ENCODE measurements at places on chromosomes 16 and 17.

DNA sequence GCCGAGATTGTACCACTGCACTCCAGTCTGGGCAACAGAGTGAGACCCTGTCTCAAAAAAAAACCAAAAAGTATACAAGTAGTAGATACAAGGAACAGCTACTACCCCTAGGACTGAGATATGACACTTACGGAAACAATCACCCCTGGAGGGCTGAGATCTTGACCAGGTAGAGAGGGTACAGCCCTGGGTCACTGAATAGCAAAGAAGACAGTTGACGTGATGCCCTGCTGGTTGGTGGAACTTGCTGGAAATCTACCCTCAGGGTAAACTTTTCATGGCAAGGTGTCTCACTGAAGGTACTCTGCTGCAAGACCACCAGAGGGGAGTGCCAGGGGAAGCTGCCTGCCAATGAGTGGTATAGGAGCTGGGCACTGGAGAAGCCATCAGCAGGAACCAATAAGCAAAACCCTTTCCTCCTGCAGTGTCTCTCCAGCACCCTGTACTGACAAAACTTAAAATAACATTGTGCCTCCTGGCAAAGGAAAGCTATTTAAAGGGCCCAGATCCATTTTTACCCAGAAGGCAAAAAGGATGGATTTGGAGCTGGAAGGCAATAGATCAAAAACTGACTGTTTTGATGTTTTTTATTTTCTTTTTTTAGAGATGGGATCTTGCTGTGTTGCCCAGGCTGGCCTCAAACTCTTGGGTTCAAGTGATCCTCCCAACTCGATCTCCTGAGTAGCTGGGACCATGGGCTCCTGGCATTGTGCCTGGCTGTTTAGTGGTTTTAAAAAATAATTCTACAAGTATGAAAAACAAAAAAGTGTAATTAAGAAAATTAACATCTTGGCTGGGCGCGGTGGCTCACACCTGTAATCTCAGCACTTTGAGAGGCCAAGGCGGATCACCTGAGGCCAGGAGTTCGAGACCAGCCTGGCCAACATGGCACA, 11.3 kb upstream of the PDXDC1 start:
- DNase-seq: no peak

- no peak for DNase-seq
These were observed at the start of gene PERCC1 for GRCh38 chr16:1430759-1431496. TSS of gene PERCC1 (plus strand) at chr16:1431078. CDS start at chr16:1432594, 1,516 bp downstream.

GRCh38 chr16:90008708-90009145, 10.5 kb downstream of the DBNDD1 start:
- peak; percentile 43 for DNase-seq

DNA sequence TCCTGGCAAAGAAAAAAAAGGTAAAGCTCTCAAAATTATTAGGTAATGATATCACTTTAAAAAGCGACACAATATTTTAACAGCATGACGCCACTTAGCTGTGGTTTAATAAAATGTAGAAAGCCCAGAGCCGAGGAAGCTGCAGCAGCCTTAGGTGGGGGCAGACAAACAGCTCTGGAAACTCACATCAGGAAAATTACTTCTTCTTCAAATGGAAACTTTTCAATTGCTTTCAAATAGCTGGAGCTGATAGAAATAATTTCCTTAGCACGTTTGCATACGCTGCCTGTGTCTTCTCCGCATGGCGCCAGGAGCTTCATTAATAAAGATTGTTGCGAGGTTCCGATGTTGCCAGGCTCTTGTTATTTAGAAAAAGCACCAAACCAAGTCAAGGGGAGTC, 835.3 kb upstream of the EEF2KMT start:
- no peak for DNase-seq

DNA sequence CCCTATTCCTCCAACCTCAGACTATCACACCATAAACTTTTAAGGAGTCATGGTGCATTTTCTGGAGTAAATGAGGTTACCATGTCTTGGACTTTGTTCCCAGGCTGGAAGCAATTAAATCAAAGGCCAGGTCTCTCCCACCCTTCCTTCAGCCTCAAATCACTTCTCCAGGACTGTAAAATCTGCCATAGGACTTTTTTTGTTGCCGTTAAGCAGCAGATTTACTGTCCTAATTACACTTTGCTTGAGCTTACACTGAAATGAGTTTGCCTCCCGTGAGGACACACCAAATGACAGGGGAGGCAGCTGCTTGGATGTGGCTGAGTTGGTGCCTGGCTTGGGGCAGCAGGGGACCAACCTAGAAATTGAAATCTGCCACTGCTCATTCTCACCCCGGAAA, 14.7 kb downstream of the DCAKD start:
- no peak for DNase-seq

DNA sequence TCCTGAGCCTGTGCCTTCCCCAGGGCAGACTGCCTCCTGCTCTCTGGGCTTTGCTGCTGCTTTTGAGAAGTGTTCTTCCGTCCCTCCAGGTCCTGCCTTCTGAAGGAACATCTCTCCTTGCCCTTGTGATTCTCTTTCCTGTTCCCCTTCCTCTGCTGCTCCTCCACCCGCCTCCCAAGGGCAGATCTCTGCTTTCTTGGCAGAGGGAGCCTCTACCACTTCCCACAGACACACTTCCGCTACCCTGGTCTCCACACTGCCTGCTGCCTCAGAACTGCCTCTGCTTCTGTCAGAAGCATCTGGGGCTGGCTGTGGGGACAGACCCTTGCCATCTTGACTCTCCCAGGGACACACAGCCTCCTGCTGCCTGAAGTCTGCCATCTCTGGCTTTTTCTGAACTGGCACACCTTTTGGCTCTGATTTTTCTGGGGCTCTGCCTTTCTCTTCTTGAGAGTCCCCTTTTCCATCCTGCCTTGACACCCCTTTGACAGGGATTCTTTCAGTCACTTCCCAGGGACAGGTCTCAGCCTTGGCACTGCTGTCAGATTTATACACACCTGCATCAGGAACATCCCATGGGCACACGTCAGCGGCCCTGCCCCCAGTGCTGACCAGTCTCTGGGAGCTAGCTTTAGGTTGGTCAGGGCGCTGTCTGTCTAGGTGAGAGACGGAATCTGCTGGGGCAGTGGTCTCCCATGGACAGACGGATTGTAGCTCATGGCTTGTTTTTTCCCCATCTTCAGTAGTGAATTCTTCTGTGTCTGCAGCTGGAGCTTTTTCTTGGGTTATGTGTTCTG, 16.6 kb downstream of the GPR179 start:
- no peak for DNase-seq

GRCh38 chr16:30458561-30459394, 13.1 kb upstream of the SEPHS2 start:
- peak; percentile 82 for DNase-seq

DNA sequence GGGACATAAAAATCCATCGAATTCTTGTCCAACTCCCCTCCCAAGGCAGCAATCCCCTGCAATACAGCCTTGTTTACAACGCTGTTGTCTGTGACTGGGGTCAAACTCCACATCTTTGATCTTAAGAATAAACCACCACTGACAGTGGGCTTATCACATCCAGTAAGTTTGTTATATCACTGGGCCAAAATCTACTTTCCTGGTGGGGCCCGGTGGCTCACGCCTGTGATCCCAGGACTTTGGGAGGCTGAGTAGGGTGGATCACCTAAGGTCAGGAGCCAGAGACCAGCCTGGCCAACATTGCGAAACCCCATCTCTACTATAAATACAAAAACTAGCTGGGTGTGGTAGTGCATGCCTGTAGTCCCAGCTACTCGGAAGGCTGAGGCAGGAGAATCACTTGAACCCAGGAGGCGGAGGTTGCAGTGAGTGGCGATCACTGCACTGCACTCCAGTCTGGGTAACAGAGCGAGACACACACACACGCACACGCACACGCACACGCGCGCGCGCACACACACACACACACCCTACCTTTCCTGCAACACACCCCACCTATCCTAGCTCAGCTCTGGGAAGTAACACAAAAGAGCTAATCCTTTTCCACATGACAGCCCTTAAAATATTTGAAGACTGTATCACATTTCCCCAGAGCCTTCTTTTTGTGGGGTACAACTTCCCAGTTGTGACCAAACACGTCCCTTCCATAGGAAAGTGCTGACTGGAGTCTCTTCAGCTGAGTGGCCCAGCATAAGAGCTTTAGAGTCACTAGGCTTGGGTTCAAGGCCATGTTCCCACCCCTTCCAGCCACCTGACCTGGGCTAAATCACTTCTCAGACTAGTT, 20.9 kb upstream of the ABCC1 start:
- DNase-seq: no peak

GRCh38 chr16:46911038-46911437, 26.9 kb downstream of the GPT2 start:
- no peak for DNase-seq

DNA sequence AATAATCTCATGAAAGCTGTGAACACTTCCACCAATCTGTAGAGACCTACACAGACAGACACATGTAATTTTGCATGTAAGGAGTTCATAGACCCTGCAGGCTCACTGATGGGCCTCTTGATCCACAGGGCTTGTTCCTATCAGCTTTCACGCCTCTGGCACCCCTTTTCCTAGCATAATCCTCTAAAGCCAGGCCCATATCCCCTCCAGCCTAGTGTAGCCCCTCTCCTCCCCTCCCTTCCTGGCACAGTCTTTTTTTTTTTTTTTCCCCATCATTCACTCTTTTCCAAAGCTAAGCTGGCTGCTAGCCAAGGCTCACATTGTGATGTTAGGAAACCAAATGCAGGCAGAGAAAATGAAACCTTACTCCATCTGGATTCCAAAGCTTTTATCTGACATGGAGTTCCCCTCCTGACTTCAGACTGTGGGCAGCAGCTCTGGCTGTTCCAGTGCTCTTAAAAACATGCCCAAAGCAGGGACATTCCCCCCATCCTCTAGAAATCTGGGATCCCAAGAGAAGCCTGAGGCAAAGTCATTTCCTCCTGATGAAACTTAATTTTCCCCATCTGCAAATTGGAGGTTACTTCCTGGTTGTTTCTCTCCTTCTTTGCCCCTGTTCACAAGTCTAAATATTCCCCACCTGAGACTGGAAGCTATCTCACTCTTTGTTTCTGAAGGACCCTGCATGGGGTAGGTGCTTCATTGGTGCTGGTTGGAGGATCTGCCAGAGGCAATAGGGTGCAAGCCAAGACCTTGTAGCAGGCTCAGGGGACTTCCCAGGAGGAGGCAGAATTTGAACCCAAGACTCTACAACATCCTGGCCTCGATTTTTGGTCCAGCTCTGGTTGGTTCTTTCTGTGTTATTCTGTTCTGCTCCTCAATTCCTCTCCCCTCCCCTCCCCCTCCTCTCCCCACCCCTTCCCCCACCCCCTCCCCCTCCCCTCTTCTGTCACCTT, 9.9 kb upstream of the CCL5 start:
- DNase-seq: no peak

DNA sequence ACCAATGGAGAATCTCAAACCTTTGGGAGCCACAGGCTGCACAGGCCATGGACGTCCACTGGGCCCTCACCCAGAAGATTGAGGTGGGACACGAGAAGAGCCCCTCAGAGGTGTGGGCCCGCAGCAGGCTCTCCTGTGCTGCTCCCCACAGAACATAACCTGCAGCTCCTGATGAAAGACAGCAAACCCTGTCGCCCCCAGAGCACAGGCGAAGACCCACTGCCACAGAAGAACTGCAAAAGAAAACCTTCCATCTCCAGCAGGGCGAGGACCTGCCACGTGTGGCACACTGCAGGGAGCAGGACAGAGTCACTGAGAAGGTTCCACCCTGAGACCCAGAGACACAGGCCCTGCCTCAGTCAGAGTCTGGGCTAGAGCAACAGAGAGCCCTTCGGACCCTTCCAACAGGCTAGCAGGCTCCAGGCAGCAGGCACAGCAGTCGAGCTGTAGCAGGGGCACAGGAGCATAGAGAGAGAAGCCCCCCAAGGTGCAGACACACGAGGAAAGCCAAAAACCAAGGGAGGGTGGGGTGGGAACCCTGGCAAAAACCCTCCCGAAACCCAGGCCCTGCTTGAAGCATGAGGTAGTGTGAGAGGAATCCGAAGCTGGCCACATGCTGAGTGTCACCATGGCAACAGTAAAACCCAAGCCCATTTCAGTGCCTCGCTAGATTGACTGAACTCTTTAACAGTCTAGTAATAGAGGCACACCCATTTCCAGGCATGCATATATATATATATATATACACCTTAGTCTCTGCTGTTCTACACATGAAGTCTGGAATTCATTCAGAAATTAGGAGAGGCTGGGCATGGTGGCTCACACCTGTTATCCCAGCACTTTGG, 60.0 kb upstream of the CHMP6 start:
- no peak for DNase-seq

GRCh38 chr16:14249291-14250032, 178.3 kb downstream of the MRTFB start:
- peak; percentile 23 for DNase-seq

- no peak for DNase-seq
These were observed 23.7 kb downstream of the ARHGAP23 start for GRCh38 chr17:38451840-38452529.

DNA sequence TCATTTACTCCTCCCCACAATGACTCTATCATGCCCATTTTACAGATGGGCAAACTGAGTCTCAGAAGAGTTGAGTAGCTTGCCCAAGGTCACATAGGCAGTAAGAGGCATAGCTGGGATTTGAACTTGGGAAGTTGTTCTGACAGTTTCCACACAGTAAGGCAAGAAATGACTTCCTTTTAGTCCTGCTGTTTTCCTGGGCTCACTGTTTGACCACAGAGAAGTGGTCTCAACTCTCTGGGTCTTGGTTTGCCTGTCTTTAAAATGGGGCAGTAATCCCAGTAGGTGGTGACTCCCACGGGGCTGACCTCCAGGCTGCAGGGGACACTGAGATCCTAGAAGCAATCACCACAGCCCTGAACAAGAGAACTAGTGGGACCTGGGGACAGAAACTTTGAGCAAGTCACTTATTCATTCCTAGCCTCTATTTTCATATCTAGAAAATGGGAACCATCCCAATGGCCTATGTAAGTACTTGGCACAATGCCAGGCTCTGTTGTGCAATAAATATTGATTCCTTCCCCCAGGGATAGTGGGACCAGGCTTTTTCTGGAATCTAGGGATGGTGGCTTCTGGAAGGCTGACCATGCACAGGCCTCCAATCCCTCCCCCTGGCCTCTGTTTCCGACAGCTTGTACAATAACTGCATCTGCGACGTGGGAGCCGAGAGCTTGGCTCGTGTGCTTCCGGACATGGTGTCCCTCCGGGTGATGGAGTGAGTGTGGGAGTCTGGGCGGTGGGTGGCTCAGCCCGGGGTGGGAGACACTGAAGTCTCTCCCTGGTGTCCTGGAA, 20.5 kb downstream of the DEXI start:
- no peak for DNase-seq

DNA sequence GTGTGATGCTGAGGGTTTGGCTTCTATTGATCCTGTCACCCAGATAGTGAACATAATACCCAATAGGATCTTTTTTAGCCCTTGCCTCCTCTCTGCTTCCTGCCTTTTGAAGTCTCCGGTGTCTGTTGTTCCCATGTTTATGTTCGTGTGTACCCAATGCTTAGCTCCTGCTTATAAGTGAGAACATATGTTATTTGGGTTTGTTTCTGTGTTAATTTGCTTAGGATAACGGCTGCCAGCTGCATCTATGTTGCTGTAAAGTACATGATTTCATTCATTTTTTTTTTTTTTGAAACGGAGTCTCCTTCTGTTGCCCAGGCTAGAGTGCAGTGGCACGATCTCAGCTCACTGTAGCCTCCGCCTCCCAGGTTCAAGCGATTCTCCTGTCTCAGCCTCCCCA, 23.0 kb downstream of the DUS2 start:
- no peak for DNase-seq
